HS-27A (cell line): ENCODE measurements at places on chromosomes 1 and 21.

DNA sequence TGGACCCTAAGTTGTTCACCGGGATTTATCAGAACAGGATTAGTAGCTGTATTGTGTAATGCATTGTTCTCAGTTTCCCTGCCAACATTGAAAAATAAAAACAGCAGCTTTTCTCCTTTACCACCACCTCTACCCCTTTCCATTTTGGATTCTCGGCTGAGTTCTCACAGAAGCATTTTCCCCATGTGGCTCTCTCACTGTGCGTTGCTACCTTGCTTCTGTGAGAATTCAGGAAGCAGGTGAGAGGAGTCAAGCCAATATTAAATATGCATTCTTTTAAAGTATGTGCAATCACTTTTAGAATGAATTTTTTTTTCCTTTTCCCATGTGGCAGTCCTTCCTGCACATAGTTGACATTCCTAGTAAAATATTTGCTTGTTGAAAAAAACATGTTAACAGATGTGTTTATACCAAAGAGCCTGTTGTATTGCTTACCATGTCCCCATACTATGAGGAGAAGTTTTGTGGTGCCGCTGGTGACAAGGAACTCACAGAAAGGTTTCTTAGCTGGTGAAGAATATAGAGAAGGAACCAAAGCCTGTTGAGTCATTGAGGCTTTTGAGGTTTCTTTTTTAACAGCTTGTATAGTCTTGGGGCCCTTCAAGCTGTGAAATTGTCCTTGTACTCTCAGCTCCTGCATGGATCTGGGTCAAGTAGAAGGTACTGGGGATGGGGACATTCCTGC, 3.9 kb upstream of the OLFML3 start:
- no peak for DNase-seq

GRCh38 chr1:35576061-35576765, 3.1 kb downstream of the TFAP2E start:
- no peak for DNase-seq

- no peak for DNase-seq
These were observed 996 bp downstream of the CNIH4 start for GRCh38 chr1:224357626-224358124.

GRCh38 chr21:35366394-35367080, 317.4 kb upstream of the RUNX1 start:
- DNase-seq = peak; percentile 11

GRCh38 chr1:235075048-235075776, 53.4 kb downstream of the TOMM20 start:
- DNase-seq = peak; percentile 58

- DNase-seq = no peak
These were observed 89.3 kb downstream of the PCP4 start for GRCh38 chr21:39956586-39956985.

- no peak for DNase-seq
These were observed 8.9 kb downstream of the SIPA1L2 start for GRCh38 chr1:232621050-232621449.

DNA sequence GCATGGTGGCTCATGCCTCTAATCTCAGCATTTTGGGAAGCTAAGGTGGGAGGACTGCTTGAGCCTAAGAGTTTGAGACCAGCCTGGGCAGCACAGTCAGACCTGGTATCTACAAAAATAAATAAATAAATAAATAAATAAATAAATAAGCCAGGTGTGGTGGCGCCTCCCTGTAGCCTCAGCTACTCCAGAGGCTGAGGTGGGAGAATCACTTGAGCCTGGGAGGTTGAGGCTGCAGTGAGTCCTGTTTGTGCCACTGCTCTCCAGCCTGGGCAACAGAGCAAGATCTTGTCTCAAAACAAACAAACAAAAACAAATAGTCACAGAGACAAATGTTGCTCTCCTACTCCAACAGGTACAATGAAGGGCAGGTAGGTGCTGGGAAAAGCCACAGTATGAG, 242.4 kb upstream of the POU3F1 start:
- no peak for DNase-seq

DNA sequence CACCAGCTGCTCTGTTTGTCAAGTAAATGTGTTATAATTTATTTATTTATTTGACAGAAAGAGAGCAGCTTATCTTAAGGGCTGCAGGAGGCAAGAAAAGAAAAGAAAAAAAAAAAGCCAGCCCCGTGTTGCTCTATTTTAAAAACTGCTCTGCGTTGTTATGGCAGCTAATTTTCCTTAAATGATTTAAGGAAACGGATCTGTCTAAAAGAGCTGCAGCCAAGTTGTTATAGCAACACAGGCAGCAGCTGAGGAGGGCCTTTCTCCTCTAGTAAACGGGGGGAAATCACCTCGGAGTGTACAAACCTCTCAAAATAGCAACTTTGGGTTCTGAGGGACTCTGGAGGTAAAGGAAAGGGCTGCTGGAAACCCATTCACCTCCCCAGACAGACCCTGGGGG, 149.2 kb downstream of the BEND5 start:
- no peak for DNase-seq

DNA sequence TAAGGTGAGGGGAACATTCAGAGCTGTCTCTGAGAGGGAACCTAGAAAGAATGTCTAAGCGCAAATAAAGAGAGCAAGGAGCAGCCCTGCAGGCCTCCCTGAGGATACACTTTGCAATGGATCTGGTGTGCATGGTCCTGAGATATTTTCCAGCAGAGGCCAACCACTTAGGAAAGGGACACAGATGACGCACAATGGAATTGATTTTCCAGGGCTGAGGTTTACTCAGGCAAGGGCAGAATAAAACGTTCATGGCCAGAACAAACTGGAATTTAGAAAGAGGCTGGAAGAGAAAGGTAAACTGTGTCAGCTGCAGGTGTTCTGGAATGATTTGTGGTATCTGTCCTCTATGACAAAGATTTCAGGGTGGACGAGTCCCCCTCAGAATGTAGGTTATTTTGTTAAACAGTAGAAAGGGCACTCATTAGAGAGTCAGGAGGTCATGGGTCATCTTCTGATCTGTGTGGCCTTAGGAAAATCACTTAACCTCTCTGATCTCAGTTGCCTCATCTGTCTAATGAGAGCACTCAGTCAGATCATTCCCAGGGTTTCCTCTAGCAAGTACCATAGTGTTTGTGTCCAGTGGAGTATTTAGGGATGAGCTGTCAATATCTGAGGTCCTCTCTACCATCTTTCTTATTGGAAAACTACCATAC, 61.8 kb upstream of the PGBD5 start:
- DNase-seq = no peak

DNA sequence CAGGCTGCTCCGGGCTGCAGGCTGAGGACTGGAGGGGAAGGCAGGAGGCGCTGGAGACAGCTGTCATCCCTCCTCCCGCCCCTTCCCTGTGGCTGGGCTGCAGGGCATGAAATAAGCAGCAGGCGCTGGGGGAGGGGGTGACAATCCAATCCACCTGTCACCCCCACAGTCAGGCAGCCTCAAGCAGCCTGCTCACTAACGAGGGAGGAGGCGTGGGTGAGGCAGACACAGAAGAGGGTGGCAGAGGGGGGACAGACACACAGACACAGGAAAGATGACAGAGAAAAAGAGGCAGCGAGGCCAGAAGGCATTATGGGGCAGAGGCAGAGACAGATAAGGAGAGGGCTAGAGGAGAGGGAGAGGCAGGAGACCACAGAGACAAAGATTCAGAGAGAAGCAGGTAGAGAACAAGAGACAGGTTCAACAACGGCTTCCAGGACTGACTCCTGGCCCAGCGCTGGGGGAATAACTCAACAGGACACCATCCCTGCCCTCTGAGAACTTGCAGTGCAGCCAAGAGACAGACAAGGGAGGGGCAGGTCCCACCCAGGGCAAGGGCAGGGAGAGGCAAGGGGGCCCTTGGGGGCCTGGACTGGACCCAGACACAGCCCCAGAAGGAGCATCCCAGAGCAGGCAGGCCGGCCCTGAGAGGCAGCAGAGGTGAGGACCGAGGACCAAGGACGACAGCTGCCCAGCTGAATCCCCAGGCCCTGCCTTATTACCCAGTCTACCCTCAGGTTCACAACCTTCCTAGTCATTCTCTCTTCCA, 11.2 kb downstream of the MEF2D start:
- no peak for DNase-seq

- no peak for DNase-seq
These were observed 6.1 kb downstream of the EFNA4 start for GRCh38 chr1:155069551-155070157.
